ENCODE measurements at places on chromosomes 3 and 15. TPM values are rescaled to one million over a fixed set of nuclear protein-coding genes. Genes with fewer than 3 reads are reported as not detected.

- DNase-seq, result no peak
These were observed 147.5 kb downstream of the NFKBIZ start for GRCh38 chr3:101996832-101997231.

DNA sequence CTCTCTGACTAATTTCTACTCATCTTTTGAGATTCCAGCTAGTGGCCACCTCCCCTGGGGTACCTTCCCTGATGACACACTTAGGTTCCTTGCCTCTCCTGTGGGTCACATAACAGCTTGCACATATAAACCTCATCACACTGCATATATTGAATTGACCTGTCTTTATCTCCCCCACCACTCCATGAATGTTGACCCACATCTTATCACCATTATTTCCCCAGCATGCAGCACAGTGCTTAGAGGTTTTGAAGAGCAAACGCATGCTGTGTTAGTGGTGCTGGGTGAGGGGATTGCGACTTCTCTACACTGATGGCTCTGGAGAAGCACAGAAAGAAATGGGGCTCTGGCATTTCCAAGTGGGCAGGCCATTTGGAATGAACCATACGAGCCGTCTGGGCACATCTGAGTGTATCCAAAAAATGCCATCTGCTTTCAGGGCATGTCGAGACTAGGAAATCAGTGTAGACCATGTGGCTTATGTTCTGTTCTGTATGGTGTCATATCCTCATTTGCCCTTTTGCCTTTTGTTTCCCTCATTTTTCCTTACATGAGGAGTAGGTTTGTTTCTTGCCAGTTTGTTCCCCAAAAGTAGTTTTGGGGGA lies 333.2 kb upstream of the TRIM42 start:
- DNase-seq, result no peak

- peak; percentile 31 for DNase-seq
These were observed 452.1 kb upstream of the PPP2R3A start for GRCh38 chr3:135513106-135514059.

- DNase-seq, result no peak
These were observed 1235.5 kb downstream of the ROBO2 start for GRCh38 chr3:78275420-78275852.

GRCh38 chr3:72078676-72079368 lies 293.9 kb upstream of the PROK2 start:
- DNase-seq, result no peak

- DNase-seq, result no peak
These were observed 230.2 kb downstream of the P3H2 start for GRCh38 chr3:189890496-189890895.

Gene NPAP1
- not detected for total RNA-seq

Gene IQCF5
- not detected for total RNA-seq

Gene PLAAT1
- total RNA-seq, result 25.2 TPM

Data from SJCRH30 (cell line).